Kidney glomerular epithelial cell (primary cell): ENCODE measurements at places on chromosomes 4 and X.
A peak's percentile ranks its signal among the peaks of the same experiment; 100 is the strongest.

GRCh38 chrX:72306851-72307645 is 1.3 kb upstream of the CITED1 start:
- DNase-seq: peak; percentile 50

DNA sequence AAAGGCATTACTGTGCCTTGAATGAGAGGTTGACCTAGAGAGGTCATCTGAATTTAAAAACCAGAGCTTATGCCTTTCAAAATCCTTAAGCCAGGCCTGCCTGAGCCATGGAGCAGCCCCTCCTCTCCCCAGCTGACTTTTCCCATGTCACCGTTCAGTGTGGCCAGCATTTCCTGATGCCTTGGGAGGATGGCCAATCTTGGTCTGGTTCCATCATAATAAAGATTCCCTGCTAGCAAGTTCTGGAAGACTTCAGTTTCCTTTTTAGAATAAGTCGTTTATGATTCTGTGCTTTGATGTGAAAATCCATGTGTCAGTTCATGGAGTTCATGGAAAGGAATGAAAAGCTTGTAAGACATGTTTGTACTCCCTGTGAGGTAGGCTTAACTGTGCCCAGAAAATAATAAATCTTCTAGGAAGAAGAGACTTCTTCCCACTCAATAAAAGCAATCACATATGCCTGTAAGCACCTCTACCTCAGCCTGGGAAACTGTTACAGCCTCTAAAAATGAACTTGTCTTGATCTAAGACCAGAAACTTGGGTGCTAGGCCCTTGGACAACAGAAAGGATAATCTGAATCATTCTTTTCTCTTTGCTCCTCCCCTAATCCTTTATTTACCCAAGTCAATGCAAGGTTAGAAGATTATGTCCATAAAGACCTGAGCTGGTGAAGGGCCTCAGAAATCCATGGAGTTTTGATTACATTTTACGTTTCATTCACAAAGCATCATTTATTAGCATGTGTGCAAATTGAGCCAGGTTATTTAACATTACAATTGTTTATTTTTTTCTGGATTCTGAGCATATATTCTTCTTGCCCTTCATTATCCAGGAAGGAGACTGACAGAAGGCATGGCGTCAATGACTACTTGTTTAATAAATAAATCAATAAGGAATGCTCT is 84.0 kb upstream of the TBC1D9 start:
- DNase-seq: no peak

DNA sequence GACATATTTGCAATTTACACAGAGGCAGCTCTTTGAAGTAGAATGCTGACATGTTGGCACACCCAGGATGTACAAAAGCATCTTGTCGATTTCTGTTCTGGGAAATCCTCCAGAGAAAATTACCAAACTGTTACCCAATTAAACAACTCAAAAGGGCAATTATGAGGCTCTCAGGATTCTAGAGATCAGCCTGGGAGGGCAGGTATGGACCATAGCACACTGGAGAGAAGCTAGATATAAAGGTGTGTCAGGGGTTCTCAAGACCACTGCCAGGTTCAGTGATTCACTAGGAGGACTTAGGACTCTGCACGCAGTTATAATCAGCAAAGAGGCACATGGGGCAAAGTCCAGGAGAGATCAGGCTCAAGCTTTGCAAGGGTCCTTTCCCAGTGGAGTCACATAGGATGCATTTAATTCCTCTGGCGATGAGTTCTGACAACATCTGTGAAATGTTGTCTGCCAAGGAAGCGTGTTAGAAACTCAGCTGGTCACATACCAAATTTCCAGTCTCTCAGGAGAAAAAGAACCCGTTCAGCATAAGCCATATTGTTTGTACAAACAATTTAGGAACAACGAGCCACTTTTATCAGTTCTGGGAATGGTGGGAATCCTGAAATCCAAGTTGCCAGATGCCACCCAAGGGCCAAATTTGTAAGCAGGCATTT is 100.8 kb downstream of the SYTL5 start:
- no peak for DNase-seq

DNA sequence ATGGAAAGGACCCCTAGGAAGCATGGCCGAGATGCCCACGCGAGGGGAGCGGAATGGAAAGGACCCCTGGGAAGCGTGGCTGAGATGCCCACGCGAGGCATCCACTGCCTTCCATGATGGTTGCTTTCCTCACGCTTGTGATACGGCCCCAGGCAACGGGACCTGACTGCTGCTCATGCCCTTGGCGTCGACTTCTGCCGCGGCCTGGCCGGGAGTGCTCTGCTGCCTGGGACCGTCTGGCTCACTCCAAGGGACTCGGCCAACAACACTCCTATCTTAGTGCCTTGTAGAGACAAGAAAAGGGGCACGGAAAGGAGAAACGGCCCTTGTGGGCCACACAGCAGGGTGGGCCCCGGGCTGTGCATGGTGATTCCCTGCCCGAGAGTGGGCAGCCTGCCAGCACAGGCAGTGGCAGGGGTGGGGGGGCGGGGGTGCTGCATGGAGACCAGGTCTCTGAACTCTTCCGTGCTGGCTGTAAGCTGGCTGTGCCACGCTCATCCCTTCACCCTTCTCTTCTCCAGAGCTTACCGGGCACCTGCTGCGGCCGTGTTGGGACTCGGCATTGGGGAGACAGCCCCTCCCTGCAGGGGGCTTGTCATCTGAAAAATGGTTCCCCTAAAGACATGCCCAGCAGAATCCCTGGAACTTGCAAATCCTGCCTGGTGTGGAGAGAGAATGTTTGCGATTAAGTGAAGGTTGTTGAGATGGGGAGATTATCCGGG is 38.6 kb upstream of the HMX1 start:
- no peak for DNase-seq

DNA sequence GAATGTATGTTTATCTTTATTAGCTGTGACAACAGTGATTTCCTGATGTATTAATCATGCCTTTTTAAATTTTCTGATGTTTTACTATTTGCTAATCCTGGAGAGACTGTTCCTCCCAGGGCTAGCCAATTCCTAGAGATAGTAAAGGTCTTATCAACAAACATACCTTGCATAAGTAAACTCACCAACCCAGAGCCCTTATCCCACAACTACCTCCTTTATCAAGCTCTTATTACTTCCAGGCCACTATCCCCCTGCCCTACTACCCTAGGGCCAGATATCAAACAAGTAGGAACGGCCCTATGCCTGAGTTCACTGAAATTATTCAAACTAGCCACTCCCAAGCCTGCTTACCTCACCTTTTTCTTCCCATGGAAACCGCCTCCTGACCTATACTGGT is 58.2 kb upstream of the NPNT start:
- DNase-seq: no peak

DNA sequence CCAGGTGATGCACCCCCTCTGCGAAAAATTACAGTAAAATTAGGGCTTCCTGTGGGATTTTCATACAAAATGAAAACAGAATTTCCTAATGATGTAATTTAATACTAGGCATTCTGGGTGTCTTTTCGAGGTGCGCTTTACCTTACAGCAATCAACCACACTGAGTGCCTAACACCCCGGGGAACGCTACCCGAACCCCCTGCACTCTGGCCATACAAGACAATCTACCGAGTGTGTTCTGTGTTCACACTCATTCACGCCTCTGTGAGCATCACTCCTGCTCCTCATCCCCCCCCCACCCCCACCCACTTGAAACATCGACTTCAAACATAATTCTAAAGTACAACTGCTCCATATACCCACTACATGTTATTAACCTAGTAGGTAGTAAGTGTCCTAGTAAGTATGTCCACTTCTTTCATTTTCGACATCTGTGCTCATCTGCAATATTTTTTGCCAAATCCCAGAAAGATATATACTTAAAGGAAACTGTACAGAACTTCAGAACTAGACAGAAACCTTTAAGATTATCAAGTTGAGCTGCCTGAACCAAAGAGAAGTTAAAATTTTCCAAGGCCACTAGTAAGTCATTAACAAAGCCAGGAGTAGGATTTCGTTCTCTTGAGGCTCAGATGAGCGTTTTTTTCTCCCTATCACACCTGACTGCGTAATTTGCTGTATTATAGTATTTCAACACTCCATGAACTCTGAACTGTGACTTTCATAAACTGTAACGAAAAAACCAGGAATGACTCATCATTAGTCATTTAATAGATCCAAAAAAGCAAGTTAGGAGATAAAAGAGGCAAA is 80.0 kb downstream of the FAT1 start:
- peak; percentile 90 for DNase-seq

DNA sequence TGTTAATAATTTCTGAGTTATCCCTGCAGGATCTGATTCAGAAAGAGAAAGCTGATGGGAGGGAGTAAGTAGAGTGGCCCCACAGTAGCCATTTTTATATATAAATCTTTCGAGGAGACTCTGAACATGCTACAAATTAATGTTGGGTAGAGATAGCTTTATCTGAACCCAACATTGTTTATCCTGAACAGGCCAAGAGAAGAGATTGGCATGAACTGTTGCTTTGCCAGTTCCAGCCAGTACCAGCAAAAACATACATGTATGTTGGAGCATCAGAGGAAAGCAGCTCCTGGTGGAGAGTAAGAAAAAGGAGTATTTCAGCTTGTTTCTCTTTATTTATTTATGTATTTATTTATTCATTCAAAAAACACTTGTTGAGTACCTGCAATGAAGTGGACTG is 1.6 kb downstream of the MAOA start:
- no peak for DNase-seq

- peak; percentile 0 for DNase-seq
Measured at GRCh38 chr4:4334798-4335520, 44.9 kb downstream of the ZBTB49 start.

- DNase-seq: no peak
Measured at GRCh38 chr4:152937336-152938236, 1.5 kb downstream of the FHDC1 start.
